Stimulated activated CD8-positive, alpha-beta memory T cell treated with anti-CD3 and anti-CD28 coated beads, Interleukin-2, amount 100 ng/mL, for 48 hours (primary cell): ENCODE measurements at places on chromosomes 7 and 10.

DNA sequence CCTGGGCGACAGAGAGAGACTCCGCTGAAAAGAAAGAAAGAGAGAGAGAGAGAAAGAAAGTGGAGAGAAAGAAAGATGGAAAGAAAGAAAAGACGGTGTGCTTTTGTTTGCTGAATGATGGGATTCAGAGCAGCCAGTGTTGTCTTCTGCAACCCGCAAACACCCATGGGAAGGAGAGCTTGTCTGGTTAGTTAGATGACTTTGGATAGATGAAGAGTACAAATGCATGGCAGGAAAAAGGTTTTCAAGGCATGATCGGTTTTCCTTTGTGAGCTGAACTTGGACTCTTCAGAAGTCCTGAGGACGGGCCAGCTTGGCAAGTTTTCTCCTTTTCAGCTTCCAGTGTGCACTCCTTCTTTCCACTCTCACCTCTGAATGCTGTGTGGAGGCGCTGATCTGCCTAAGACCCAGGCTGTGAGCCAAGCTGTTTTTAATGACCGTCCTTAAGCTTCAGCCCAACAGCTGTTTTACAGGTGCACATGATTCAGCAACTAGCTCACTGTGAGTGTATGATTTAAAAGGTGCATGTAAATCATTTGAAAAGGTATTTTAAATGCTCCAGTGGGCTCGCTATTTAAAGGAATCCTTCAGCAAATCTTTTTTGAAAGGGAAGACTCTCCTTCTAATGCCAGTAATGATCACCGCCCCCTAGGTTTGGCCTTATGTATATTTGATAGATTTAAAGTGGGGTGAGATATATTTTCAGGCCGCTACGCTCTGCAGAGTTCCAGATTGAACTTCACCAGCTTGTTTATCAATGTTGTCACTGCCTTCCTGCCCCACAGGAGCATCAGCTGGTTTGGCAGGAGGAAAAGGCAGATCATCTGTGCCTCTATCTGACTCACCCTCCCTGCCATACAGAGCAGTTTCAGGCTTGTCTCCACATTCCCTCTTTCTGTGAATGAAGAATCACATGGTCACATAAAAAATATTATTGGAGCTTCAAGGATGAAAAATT lies 115.0 kb downstream of the PLXDC2 start:
- DNase-seq, result no peak

- no peak for DNase-seq
Measured at GRCh38 chr7:79293655-79294142, 159.8 kb downstream of the MAGI2 start.

DNA sequence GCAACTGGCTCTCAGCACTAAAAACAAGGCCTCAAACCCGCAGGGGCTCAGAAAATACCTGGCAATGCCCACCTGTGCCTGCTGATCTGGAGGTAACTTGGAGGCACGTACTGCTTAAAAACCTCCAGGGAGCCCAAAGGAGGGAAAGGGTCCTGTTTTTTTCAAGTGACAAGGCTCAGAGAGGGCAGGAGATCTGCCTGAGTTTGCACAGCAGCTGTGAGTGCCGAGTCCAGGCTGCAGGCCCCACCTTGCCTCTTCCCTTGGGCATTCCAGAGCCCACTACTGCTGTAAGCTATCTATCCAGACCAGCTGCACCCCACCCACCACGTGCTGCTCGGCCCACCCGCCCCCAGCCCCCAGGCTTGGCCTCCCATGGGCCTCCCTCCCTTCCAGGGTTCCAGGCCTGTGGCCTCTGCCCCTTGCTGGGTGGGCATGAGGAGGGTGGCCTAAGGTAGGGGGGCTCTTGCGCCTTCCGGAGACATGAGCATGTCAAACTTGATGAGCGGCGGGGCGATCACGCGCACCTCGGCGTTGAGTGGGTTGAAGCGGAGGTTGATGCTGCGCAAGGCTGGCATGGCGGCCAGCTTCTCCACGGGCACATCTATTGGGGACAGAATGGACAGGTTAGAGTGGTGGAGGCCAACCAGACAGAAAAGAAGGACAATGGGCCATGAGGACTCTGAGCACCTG lies 17.2 kb upstream of the NPFFR1 start:
- DNase-seq, result no peak

- DNase-seq, result peak; percentile 82
Measured at GRCh38 chr10:72334825-72335393, 19.8 kb downstream of the DNAJB12 start.

- DNase-seq, result no peak
Measured at GRCh38 chr10:98030093-98030821, at the start of gene CRTAC1. CRTAC1 (minus strand) TSS chr10:98030621; CDS start chr10:98030472, 149 bp downstream.

DNA sequence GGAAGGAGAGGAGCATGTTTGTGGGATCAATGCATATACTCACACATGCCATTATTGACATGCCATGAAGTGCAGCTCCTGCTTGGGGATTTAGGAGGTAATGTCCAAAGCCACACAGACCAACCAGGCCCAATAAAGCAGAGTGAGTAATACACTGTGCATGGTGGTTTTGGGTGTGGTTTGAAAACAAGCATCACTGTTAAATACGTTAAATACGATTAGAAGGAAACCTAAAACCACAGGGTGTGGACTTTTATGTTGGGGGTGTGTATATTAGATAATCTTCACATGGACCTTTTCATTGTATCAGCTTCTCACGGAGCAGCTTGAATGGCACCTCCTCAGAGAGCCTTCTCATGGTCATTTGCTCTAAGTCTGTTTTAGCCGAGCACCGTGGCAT lies 10.4 kb upstream of the EIF3A start:
- DNase-seq, result no peak

DNA sequence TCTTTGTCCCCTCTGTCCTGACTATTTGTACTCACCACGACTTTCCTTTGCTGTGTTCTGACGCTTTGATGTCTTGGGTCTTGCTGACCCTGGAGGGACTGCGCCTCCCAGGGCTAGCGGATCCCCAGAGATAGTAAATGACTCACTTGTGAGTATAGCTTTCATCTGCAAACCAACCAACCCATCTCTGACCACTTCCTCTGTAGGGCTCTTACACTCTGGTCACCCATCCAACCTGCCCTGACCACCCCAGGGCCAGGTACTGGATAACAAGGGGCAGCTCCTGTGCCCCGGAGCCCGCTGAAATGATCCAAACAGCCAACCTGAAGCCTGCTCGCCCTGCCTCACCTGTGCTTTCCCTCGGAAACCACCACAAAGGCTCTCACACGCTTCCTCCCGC lies 125.2 kb upstream of the CARD11 start:
- no peak for DNase-seq

- DNase-seq, result no peak
Measured at GRCh38 chr7:133124974-133125373, 43.1 kb upstream of the CHCHD3 start.

GRCh38 chr7:7051206-7051877 lies 131.0 kb upstream of the C1GALT1 start:
- no peak for DNase-seq

- DNase-seq, result no peak
Measured at GRCh38 chr7:125279961-125280360, 350.3 kb upstream of the POT1 start.

DNA sequence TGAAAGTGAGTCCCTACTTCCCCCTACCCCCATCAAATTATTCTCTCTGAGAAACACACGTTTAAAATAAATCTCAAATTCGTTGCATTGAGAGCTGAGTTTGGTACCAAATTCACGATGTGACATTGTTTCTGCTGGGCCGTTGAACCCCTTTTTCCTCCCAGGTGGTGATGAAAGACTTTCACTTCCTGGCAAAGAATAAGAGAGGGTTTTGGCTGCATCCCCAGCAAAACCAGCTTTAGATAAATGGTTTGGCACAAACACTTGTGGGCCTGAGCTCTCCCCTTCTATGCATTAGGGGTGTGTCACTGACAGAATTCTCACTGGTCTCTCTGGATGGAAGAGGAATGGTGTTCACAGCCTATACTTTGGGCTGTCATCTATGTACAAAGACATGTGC lies 8.8 kb upstream of the DNTT start:
- DNase-seq, result no peak

- no peak for DNase-seq
Measured at GRCh38 chr10:44467900-44468299, 83.0 kb upstream of the CXCL12 start.

GRCh38 chr10:65291286-65291685 lies 1634.5 kb upstream of the LRRTM3 start:
- no peak for DNase-seq

GRCh38 chr7:98119256-98119918 lies 12.7 kb downstream of the LMTK2 start:
- no peak for DNase-seq

- DNase-seq, result no peak
Measured at GRCh38 chr10:116526219-116526618, 19.5 kb upstream of the PNLIP start.

GRCh38 chr7:22633286-22633953 lies 93.6 kb upstream of the IL6 start:
- no peak for DNase-seq

GRCh38 chr10:25817200-25817599 lies 116.8 kb upstream of the MYO3A start:
- no peak for DNase-seq

DNA sequence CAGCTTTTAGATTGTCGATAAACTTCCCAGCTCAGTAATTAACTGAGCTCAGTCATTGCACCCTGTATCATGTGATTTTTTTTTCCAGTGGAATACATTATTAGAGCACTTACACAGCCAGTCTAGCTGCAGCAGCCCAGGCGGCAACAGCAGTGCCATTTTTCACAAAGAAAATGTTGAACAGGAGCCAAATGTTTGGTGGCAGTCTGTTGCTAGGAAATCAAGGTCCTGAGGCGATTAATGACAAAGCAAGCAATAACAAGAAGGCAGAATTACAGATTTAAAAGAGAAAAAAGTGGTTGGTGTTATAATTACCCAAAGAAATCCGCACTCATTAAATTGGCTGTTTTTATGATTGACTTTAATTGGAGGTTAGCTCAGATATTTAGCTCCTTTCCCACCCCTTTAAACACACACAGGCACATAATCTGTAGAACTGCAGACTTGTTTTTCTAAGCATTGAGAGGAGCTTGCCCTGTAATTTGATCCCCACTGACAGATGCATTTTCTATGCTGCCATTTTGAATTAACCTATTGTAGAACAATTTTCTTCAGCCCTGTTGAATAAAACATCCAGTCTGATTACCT lies 267.4 kb downstream of the ADK start:
- DNase-seq, result no peak

GRCh38 chr7:66247380-66248078 lies 42.4 kb downstream of the TPST1 start:
- no peak for DNase-seq

DNA sequence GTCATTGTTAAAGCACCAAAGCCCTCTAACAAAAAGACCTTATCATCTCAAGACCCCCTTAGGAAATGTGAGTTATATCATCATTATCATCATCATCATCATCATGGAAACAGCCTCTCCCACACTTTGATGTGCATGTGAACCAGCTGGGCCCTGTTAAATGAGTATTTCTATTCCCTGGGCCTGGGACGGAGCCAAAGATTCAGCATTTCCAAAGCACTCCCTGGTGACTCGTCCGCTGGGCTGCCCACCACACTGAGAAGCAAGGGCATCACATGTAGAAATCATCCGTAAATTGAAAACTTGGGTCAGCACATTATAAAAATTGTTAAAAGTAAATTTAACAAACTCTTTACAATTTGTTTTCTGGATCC lies 88.6 kb downstream of the PTPRN2 start:
- no peak for DNase-seq

DNA sequence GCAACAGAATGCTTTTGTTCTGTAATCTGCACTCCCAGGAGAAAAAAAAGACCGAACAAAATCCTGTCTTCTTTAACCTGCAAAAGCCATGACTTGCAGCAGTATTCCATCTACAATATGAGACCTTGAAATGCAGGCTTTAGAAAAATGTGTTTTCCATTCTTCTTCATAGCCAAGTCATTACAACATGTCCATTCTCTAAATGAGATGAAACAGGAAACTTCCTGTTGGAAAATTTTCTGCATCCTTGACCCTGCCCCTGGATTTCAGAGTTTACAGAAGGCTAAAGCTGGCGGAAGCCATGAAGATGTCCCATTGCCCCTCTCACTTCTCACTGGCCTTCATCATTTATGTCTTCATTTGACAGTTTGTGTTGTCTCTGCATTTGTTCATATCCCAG lies 546.4 kb downstream of the TNS3 start:
- DNase-seq, result no peak

DNA sequence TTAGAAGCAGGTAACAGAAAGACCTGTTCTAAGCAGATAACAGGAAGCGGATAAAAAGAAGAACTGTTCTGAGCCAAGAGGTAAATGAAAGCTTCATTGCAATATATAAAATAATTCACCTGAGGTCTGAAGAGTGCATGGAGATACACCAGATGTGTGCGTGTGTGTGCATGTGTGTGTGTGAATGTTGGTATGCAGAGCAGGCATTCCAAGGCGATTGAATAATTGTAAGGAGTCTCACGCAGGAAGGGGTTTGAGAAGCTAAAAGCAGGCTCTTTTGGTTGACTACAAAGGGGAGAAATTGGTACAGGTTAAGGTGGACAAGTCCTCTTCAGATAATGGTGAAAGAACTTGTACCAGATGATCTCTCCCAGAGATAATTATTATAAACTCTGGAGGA lies 450.6 kb downstream of the DNAJB9 start:
- no peak for DNase-seq

DNA sequence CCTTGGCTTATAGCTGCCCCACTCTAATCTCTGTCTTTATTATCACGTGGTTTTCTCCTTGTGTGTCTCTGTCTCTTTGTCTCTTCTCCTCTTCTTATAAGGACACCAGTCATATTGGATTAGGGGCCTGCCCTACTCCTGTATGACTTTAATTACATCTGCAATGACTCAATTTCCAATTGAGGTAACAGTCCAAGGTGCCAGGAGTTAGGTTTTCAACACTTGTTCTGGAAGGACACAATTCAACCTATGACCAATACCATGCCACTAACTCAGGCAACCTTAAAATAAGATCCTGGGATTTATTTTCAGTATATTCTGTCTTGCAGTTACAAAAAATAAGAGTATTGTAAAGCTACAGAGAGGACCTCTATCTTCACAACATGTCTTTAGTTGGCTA lies 21.6 kb upstream of the MET start:
- no peak for DNase-seq

- DNase-seq, result no peak
Measured at GRCh38 chr10:20972925-20973324, 75.8 kb upstream of the NEBL start.

DNA sequence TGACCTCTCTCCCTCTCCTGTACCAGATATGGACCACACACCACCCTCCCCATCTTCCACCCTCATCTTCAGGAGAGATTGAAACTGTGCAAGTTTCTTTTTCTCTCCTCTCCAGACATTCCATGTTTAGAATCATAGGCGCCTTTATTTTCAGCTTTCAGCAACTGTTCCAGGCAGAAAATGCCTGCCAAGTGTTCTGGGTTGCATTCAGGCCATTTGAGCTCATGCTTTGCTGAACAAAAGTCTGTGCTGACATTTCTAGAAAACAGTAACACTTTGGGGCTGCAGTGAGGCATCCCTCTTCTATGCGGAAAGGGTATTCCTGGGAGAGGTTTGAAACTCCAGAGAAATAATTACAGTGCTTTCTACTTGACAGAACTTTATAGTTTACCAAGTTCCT lies 361.7 kb downstream of the GPAM start:
- DNase-seq, result no peak
